Activated CD4-positive, alpha-beta T cell treated with anti-CD3 and anti-CD28 coated beads, Interleukin-2, amount 10 ng/mL, durations not matched to agents 7 days and 5 days (primary cell): ENCODE measurements at places on chromosomes 4 and X. TPM values are rescaled to one million over a fixed set of nuclear protein-coding genes. Genes with fewer than 3 reads are reported as not detected.

DNA sequence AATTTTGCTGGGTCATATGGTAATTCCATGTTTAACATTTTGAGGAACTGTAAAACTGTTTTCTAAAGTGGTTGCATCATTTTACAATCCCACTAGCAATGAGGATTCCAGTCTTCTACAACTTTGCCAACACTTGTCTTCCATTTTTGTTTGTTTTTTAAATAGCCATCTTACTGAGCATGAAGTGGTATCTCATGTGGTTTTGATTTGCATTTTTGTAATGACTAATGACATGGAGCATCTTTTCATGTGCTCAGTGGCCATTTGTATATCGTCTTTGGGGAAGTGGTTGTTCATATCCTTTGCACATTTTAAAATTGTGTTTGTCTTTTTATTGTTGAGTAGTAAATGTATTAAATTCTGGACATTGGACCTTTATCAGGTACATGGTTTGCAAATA lies 94.7 kb downstream of the TMEM131L start:
- no peak for DNase-seq
- H3K27ac ChIP-seq: no peak overlapping the region
- no peaks in the 10 kb centered on the region for H3K27me3 ChIP-seq
- H3K4me1 ChIP-seq: peaks cover 27% of the 10 kb centered on the region
- H3K36me3 ChIP-seq: peaks cover 74% of the 10 kb centered on the region
- no peak overlapping the region for H3K4me3 ChIP-seq

Gene NDST4
- total RNA-seq: not detected

GRCh38 chr4:39320381-39321115 lies 45.6 kb downstream of the RFC1 start:
- no peak overlapping the region for H3K27ac ChIP-seq
- H3K27me3 ChIP-seq: no peaks in the 10 kb centered on the region
- peaks cover 44% of the 10 kb centered on the region for H3K36me3 ChIP-seq

GRCh38 chrX:110795645-110796406 lies at the start of gene CHRDL1:
CHRDL1 (minus strand) TSS chrX:110795817; CDS start chrX:110792181, 3,636 bp downstream.
- peak within 1 kb of the TSS; percentile 34 for H3K4me3 ChIP-seq
- no peak within 1 kb of the TSS for H3K27ac ChIP-seq
- no peaks in the 10 kb centered on the region for H3K36me3 ChIP-seq
- peaks cover 2% of the 10 kb centered on the region for H3K4me1 ChIP-seq

Gene SPANXB1
- not detected for total RNA-seq

DNA sequence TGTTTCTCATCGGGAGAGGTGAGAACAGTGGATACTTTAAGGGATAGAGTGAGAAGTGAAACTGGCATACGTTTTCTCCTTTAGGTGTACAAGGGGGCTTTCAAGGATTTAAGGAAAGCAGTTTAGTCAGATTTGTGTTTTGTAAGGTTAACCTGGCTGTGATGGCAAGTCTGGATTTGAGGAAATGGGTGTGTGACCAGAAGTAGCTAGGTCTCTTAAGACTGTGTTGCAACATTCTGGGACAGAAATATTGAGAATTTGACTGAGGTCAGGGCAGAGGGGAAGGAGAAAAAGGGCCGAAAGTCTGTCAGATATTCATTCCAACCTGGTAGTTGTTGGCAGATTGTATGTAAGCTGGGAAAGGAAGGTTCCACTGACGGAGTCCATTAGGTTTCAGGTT lies 10.4 kb upstream of the GABRE start:
- no peak overlapping the region for H3K27ac ChIP-seq
- H3K4me1 ChIP-seq: no peaks in the 10 kb centered on the region
- H3K36me3 ChIP-seq: no peaks in the 10 kb centered on the region
- no peak for DNase-seq
- no peak overlapping the region for H3K4me3 ChIP-seq
- no peaks in the 10 kb centered on the region for H3K27me3 ChIP-seq
